ENCODE measurements at places on chromosomes 16 and 17.

DNA sequence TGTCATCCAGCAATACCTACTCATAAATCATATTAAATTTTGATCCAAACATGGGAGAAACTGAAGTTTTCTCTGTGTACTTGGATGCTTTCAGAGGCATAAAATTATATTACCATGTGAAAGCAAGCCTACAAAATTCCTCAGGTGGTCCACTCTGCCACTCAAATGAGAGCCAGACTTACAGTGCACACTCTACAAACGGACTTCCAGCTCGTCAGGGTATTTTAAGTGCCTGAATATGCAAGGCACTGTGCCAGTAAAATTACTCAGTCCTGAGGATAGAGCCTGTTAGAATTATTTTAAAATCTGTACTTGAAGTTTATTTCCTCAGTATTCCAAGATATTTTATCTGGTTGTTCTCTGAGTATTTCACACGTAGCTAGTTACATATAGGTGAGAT, 54.5 kb downstream of the TENT4B start:
- no peak for DNase-seq

- no peak for DNase-seq
Observed at GRCh38 chr16:69553332-69553731, 12.4 kb upstream of the NFAT5 start.

DNA sequence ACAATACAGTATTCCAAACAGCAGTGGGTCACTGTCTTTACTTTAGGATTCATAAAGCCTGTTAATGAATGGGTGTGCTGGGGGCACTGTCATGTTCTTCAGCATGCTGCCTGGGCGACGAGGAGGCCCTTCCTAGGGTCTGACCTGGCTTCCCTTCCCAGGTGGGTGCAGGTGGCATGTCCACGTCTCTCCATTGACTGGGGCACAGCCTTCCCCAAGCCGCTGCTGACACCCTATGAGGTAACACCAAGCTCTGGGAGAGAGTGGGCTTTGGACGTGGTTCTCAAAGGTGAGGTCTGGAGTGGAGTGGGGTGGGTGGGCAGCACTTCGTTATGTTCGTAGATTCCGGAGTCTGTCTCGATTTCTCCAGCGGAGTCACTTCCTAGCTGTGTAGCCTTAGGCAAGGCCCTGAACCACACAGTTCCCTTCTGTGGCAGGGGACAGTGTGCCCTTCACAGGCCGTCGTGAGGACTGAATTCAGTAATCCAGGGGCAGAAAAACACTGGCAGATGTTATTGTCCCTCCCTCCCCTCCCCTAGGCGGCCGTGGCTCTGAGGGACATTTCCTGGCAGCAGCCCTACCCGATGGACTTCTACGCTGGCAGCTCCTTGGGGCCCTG, 771 bp upstream of the OVCA2 start:
- no peak for DNase-seq

GRCh38 chr17:34424814-34425491, 61.9 kb upstream of the CCL1 start:
- DNase-seq: no peak

GRCh38 chr16:73743665-73744496, 552.7 kb upstream of the PSMD7 start:
- no peak for DNase-seq
